ENCODE measurements at places on chromosomes 16 and 17.

DNA sequence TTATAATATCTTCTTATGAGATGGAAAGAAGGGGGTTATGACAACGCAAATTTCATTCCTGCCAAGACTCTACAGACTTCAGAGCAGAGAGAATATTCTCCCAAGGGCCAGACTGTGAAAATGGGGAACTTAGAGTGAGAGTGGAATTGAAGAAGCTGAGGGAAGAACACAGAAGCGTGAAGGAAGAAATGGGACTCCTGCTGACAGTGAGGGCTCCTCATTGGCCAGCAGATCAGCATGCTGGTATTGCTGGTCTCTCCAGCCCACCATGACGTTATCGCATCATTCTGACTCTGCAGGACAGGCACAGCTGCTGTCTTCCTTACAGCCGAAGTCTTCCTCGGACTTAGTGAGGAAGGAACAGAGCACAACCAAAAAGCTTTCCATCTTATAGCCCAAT lies 24.3 kb downstream of the CCL4 start:
- no peak for DNase-seq

GRCh38 chr16:11370084-11370931 lies 25.0 kb downstream of the RMI2 start:
- DNase-seq: no peak

GRCh38 chr16:86725401-86725800 lies 147.1 kb downstream of the FOXL1 start:
- no peak for DNase-seq

DNA sequence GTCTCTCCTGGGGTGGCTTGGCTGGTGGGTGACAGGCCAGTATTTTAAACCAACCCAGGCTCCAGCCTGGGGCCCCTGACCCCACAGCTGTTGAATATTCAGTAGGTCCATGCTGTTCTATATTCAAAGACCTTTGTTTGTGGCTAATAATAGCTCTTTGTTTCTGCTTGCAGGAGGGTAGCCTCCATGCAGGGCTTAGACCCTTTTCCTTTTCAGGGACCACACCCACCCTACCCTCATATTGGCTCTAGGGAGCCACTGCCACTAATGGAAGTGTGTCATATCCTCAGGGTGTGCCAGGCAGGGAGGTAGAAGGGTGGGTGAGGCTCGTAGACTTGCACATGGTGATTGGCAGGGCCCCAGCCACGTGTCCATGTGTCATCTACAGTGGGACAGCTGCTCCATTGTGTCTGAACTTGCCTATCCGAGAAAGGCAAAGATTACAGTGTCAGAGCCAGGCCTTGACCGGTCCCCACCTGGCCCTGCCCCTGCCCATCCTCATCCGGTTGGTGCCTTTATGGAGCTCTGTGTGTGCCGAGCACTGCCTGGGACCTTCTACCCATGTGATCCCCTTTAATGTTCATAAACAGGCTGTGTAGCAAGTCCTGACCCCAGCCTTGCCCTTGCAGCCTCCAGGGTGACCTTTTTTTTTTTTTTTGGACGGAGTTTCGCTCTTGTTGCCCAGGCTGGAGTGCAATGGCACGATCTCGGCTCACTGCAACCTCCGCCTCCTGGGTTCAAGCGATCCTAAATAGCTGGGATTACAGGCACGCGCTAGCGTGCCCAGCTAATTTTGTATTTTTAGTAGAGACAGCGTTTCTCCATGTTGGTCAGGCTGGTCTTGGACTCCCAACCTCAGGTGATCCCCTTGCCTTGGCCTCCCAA lies 22.1 kb downstream of the TMC7 start:
- no peak for DNase-seq

DNA sequence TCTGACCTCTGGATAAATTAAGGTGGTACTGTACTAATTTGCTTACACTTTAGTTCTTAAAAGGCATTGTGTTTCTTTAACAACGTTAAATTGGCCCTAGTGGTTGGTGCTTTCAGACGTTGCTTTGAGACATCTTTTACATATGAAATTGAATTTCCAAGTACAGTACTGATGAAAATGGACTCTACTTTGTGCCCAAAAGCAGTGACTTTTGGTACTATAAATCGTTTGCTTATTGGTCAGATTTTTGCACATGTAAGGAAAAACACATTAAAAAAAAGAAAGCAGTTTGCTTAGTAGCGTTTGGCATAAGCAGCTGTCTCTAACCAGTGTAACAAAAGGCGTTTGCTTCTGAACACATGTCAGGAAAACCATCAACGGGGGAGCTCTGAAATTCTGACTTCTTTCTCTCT lies 139.6 kb downstream of the CDK5R1 start:
- DNase-seq: no peak

GRCh38 chr17:60171753-60172079 lies 21.9 kb downstream of the CA4 start:
- DNase-seq: no peak

DNA sequence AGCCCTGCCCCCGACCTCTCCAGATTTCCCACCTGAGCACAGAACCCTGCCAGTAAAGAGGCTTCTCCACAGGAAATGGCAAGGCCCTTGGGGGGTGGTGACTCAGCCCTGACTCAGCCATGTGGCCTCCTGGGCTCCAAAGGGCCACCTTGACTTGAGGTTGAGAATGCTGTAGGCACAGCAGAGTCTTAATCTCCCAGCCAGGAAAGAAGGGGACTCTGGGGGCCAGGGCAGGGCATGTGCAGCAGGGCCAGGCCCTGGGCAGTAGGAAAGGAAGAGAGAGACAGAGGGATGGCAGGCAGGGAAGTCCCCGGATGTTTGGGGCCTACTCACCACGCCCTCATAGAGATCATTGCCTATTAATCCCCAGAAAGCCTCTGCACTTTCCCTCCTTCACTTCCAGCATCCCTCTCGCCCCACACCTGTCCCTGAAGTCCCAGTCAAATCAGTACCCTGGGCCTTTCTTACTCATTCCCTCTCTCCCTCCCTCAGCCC lies 4.8 kb upstream of the ITGA3 start:
- no peak for DNase-seq

- DNase-seq: no peak
Measured at GRCh38 chr17:17732892-17733670, 51.8 kb downstream of the RAI1 start.

DNA sequence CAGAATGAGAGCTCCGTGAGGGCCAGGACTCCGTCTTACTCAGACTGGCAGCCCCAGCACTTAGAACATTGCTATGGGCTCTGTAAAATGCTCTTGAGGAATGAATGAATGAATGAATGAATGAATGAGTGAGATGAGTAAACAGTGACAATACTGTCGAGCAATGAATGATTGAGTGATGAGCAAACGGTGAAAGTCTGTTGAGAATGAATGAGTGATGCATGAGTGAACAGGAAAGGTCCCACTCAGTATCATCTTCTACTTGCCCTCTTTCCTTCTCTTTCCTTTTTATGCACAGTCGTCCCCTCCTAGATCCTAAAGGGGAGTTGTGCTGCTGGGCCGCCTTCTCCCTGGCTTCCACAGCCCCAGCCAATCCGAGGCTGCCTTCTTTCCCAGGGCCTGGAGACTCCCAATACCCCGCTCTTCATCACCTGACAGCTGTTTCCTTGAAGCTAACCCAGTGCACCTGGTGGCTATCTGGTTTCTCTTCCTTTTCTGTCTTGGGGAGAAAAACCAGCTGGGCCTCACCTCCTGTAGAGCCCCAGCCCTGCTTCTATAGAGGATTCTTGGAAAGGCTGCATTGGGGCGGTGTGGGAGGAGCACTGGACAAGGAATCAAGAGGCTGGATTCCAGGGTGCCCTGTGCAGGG lies 32.7 kb upstream of the CACNG1 start:
- no peak for DNase-seq

DNA sequence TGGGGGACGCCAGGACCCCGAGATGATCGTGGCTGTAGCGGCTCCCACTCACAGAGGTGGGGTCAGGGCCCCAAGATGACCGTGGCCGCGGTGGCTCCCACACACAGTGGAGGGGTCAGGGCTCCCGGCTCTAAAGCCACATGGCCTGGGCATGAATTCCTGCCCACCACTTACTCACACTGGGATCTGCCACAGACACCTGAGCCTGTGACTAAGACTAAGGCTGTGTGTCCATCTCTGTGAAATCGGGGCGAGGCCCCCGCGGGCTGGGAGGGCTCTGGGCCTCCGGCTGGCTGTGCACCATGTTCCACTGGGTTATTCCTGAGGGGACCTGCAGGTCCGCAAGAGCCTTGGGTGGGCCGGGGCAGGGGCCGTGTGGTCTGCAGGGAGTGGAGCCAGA lies 18.5 kb downstream of the ZFPM1 start:
- DNase-seq: no peak

DNA sequence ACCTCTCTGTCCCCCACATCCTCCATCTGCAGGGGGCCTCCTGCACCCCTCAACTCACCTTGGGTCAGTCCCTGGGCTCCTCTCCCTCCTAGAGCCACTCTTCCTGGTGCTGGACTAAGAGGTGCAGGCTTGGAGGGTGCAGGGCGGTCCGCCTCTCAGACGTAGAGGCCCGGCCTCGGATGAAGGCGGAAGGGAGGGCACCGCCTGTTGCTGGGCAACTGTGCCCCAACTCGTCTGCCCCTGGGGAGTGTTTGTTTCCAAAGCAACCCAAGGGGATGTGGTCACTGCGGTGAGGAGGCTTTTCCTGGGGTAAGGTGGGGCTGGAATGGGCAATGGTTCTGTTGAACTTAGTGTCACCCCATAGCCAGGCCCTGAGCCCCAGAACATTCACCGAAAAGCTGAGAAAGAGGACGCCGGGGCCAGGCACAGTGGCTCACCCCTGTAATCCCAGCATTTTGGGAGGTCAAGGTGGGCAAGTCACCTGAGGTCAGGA lies at the start of gene C16orf54:
C16orf54 (minus strand) TSS at position 138 of the 493 bp plus-strand sequence. CDS start 1,039 bp downstream, outside the sequence.
- peak; percentile 93 for DNase-seq

GRCh38 chr16:12511708-12512107 lies 292.0 kb downstream of the CPPED1 start:
- no peak for DNase-seq

- no peak for DNase-seq
Measured at GRCh38 chr17:4968486-4969046, 949 bp upstream of the SPAG7 start.

Measured in effector CD4-positive, alpha-beta T cell (primary cell).